CD4-positive, alpha-beta T cell treated with Interleukin-15 for 4 hours (primary cell): ENCODE measurements at places on chromosomes 1 and 21.

DNA sequence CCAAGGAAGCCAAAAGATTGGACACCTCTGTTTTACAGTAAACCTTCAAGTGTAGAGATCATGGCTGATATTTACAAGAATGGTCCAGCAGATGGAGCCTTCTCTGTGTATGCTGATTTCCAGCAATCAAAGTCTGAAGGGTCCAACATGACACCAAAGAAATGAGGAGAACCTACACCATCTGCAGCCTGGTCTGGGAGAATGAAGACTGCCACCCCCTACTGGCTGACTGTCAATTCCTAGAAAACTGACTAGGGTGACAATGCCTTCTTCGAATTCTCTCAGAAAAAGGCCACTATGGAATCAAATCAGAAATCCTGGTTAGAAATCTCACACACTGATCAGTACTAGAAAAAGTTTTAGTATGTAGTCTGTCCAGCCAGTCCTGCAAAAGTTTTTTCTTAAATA is 83.3 kb downstream of the CDC42BPA start:
- DNase-seq: no peak

GRCh38 chr1:156523801-156524480 is 23.4 kb upstream of the MEF2D start:
- DNase-seq: no peak

DNA sequence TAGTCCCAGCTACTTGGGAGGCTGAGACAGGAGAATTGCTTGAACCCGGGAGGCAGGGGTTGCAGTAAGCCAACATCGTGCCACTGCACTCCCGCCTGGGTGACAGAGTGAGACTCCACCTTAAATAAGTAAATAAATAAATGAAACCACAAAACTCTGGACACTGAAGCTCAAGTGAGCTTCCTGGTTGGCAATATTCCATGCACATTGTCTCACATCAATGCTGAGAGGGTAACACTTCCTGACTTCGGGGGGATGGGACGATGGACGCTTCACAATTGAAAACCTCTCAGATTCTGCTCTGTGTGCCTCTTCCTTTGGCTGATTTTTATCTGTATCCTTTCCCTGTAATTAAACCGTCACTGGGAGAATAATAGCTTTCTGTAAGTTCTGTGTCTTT is 70.0 kb upstream of the ZNF644 start:
- no peak for DNase-seq

GRCh38 chr1:86502721-86503405 is 34.1 kb downstream of the CLCA1 start:
- peak; percentile 17 for DNase-seq

- no peak for DNase-seq
These were observed 18.7 kb upstream of the SLAMF6 start for GRCh38 chr1:160541622-160542302.

GRCh38 chr1:81111818-81112217 is 688.9 kb upstream of the ADGRL2 start:
- no peak for DNase-seq

GRCh38 chr1:233520261-233521191 is 93.4 kb upstream of the KCNK1 start:
- no peak for DNase-seq

- no peak for DNase-seq
These were observed 27.7 kb upstream of the ELAVL4 start for GRCh38 chr1:50080904-50081586.

DNA sequence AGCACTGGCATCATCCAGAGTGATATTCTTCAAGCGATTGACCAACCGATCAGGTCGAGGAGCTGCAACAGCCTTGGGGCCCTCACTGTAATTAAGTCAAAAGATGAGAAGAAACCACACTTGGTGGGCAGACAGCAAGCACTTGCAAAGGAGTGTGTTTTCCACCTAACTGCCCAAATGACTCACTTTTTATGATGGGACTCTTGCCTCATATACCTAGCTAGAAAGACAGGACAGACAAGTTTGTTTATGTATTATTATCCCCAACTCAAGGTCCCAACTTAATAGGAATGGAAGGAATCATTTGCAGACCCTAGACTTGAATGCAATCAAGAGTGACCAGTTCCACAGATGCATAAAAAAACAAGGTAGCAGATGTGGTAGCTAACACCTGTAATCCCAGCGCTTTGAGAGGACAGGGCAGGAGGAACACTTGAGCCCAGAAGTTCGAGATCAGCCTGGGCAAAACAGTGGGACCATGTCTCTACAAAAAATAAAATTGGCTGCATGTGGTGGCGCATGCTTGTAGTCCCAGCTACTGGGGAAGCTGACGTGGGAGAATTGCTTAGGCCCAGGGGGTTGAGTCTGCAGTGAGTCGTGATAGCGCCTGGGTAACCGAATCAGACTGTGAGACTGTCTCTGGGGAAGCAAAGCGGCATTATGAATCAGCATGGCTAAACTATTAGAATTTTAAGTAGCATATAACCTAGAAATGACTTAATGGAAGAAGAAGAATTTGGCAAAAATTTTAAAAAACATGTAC is 2.3 kb upstream of the NRAS start:
- DNase-seq: no peak

- no peak for DNase-seq
These were observed 101.1 kb downstream of the RHOU start for GRCh38 chr1:228836427-228836826.

DNA sequence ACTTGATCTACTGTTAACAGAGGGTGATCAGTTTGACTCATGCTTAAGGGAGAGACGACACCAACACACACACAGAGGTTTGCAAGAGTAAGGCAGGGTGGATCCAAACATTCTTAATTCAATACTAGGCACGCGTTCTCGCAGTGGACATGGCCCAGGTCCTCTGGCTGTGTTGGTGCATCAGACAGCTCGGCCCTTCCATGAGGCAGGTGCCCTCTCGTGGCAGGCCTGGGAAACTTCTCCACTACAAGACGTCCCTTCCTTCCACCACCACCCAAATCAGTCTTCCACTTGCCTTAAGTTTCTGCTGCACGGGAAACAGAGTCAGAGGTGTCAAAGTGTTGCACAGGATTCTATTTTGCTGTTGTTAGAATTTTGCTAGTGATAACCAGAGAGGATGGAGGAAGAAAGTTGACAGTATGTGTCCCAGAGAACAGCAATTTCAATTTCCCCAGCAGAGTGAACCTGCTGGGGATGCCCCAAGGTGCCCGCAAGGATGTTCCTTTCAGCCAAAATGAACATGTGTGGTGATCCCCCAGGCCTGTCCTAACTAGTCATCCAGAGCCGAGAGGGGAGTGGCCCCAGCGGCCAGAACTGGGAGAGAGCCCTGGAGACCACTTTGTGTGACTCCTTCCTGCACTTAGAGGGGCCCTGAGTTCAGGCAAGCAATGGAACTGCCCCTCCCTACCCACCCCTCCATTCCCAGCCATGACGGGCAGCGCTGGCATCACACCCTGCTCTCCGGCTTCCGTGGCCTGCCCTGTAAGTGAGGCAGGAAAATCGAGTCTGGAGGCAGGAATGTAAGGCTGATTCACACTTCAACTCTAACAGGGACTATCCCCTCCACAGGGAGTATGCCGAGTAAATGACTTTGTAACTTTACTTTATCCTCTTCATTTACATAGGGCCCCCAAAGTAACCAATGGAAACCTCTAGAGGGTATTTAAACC is 34.8 kb downstream of the MX1 start:
- DNase-seq: peak; percentile 43

DNA sequence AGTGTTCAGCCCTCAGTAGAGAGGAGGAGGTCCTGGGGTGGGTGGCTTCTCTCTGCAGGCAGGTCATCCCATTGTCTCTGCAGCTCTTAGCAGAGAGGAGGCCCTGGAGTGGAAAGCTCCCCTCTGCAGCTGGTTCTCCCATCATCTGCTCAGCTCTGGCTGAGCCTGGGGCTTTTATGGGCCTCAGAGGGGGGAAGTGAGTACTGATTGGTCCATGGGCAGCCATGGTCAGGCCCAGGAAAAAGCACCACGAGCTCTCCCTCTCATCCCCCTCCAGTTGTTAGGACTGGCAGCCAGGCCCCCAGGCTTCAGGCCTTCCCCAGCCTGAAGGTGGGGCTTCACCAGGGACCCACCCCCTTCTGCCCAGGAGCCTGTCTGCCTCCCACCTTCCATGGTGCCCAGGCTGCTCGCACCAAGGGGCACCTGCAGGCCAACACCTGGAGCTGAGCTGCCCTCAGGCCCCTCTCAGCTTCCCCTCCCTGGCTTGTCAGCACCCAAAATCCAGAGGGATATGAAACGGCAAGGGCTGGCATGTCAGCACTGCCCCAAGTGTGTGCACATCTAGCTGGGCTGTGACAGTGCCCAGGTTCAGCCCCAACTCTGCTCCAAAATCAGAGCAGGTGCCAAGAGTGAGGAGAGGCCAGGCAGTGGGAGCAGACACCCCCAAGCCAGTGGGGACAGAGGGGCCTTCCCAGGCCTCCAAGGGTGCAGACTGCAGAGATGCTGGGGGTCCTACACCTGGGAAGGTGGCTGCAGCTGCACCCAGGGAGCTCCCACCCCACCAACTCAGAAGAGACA is 449.0 kb downstream of the MATN1 start:
- DNase-seq: no peak

- DNase-seq: no peak
These were observed 3.5 kb upstream of the TSPEAR start for GRCh38 chr21:44714905-44715304.

DNA sequence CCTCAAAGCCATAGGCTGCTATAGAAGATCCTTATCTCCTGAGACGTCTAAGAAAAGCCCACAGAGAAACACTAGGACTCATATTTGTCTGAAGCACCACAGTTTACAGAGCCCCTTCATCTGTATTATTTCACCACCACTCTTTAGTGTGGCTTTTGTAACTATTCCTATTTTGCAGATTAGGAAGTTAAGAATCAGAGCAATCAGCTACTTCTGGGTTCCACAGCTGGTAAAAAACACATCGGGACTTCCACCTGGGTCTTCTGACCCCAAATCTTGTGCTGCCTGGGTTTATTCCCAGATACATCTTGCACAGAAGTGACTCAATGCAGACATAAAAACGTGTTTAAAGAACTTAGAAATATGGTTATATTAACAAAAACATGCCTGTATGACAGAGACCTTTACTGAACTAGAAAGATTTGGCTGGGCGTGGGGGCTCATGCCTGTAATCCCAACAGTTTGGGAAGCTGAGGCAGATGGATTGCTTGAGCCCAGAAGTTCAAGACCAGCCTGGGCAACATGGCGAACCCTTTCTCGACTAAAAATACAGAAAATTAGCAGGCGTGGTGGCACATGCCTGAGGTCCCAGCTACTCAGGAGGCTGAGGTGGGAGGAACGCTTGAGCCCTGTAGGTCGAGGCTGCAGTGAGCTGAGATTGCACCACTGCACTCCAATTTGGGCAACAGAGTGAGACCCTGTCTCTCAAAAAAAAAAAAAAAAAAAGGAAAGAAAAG is 40.9 kb downstream of the ELK4 start:
- DNase-seq: no peak

DNA sequence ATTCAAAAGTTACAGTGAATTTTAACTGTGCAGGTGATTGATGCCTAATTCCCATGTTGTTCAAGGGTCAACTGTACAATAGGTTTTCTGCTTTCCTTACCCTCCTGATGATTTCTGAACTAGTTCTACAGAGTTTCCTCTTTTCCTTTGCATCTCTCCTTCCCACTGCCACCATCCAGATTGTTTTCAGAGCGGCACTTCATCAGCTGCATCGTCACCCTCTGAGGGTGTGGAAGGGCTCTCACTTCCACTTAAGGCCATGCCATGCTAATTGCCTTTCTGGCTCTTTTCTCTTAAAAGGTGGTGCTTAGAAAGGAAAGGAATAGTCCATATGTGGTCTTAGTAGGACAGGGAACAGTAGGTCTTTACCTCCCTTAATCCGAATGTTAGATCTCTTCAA is 39.1 kb downstream of the DISC1 start:
- DNase-seq: no peak

- no peak for DNase-seq
These were observed 10.5 kb upstream of the ZNF644 start for GRCh38 chr1:91032349-91032748.

DNA sequence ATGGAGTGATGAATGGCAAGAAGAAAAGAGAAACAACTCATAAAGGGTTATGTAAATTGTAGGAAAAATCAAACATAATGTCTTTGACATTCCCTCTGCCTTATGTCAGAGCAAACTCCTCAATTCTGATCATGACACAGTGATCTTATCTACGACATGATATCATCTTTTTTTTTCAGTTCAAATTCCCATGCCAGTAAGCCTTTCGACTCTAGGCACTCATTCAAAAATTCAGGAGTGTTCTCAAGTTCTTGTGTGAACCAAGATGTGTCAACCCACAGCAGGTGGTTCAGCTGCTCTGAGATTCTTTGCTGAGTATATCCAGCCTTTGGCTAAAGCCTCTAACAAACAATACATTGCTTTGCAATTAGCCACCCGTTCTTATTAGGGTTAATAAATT is 97.1 kb upstream of the ESRRG start:
- DNase-seq: no peak

DNA sequence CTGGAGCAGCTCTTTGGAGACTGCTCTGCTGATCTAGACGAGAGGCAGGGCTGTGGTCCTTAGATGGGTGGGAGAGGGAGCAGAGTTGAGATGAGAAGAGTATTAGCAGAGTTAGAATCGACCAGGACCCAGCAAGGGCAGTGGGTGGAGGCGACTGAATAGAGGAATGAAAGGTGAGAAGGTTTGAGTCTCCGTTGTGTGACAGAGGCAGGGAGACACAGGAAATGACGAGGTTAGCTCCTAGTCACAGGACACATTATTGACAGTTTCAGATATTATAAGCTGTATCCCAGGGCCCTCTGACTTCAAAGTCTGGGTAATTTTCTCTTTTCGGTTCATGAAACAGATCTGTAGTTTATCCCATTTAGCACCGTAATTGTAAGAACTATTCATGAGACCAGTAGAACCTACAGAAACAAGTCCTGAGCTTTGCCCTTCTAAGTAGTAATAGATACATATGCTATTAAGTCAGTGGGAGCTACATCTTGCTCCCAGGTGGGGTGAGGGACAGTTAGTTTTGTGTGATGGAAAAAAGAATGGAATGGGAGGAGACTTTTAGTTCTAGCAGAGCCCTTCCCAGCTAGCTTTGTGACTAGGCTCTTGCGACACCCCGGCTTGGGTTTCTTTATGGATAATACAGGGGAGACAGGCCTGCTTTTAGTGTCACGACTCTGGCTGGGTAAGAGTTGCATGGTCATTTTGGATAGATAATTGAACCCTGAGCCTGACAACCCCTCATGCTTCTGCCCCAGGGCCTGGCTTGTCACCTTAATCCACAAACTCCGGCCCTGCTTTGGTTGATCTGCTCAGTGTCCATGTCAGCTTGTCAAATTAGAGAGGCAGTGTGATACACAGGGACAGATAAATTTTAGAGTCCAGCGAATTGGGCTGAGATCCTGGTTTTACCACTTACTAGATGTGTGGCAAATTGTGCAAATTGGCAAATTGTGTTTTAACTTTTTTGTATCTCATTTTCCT is 70.2 kb downstream of the UCK2 start:
- DNase-seq: no peak
